Activated CD4-positive, alpha-beta T cell treated with anti-CD3 and anti-CD28 coated beads for 36 hours (primary cell): ENCODE measurements at places on chromosomes 5 and 9.
A peak's percentile ranks its signal among the peaks of the same experiment; 100 is the strongest.

DNA sequence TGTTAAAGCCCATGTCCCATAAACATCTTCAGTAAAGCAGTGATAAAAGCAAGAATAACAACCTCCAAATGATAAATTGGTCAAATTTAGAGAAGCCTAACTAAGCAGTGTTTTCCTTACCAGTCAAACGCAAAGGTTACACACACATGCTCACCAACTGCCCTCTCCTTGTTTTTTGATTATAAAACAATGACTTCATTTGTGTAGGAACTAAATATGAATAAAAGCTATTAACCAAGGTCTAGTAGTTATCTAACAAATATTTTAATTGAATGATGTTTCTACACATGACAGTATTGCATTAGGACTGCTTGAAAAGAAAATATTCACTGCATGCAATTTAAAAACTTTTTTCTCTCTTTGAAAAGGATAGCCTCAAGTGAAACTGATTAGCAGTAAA lies 36.7 kb downstream of the PCA3 start:
- no peak for DNase-seq

- no peak for DNase-seq
Measured at GRCh38 chr5:31377274-31377946, 154.5 kb downstream of the DROSHA start.

GRCh38 chr5:81533629-81534405 lies 139.9 kb upstream of the ACOT12 start:
- DNase-seq: no peak

DNA sequence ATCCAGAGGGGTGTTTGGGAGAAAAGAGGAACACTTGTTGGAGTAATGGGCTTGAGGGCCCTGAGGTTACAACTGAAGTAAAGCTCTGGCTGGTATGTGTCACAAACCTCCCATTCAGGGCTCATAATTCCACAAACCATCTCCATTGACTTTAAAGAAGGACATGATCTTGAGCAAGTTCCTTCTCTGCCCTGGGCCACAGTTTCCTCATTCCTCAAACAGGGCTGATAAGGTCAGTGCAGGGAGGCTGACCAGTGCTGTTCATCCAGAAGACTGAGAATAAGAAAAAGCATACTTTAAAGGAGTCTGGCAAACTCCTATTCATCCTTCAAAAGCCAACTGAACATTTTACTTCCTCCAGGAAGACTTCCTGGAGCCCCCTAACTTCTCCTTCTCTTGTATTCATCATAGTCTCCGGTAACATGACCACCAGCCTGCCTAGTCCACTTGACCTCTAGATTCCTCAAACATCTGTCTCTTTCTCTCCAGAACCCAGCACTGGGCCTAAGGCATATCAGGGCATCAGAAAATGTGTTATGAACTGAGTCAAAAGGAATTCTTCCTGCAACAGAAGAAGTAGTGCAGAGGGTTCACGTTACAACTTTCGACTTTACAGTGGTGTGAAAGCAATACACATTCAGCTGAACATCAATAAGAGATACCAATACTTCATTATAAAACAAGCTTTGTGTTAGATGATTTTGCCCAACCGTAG lies 20.7 kb upstream of the PTPN3 start:
- no peak for DNase-seq

DNA sequence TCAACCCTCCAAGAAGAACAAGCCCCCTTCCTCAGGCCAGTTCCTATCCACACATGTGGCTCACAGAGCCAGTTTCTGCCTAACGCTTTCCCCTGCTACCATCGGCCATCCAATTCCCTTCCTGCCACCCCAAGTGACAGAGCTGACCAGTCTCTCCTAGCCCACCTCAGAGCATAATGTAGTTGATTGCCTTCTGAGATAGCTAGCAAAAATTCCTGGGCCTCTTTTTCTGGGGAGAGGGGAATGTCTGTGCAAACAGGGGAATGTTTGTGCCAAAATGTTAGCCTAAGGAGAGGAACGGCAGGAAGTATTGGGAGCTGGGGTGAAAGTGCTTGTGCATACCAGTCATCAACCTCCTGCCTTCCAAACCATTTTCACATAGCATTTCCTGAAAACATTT lies 157.0 kb downstream of the PJA2 start:
- no peak for DNase-seq

DNA sequence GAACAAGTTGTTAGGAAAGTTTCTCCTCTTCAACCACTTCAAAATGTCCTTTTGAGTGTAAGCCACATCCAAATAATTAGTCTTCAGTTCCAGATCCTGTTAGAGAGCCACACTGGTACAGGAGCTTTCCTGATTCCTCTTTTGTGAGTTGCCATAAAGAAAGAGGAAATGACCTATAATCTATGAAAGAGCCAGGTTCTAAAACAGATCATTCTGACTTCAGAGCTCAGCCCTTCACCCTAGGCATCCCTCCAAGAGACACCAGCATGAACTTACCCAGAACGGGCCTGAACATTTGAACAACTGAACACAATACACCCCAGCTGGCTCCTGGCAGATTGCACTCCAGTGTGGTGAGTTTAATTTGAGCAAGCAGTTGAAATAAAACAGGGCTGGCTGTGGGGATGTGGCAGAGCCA lies 25.7 kb downstream of the SLC1A1 start:
- no peak for DNase-seq

GRCh38 chr5:94793816-94794198 lies 175.3 kb downstream of the SLF1 start:
- no peak for DNase-seq

- no peak for DNase-seq
Measured at GRCh38 chr9:80025796-80026520, 454.2 kb downstream of the TLE4 start.

- DNase-seq: no peak
Measured at GRCh38 chr5:14250748-14251701, 107.9 kb downstream of the TRIO start.

DNA sequence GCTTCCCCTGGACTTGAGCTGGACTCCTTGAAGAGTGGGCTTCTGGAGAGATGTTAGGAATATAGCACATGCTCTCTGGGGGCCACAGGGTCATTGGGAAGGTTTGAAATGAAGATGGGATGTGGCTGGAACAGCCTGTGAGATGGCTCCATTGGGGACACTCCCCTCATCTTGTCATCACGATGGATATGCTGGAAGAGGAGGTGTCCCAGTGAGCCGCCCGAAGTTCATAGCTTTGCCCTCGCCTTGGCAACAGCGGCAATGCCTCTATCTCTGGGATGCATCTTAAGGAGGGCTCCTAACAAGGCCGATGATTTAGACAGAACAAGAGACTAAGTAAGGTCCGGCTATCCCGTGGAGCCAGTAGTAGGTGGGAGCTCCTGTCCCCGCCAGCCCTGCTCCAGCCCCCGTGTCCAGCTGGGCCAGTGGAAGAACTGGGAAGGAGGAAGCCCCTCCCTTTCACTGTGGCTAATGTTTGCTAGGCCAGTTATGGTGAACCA lies 23.9 kb downstream of the AMBP start:
- no peak for DNase-seq

GRCh38 chr9:14296495-14297113 lies 17.3 kb downstream of the NFIB start:
- no peak for DNase-seq

- no peak for DNase-seq
Measured at GRCh38 chr9:130501639-130502038, 56.9 kb downstream of the ASS1 start.

DNA sequence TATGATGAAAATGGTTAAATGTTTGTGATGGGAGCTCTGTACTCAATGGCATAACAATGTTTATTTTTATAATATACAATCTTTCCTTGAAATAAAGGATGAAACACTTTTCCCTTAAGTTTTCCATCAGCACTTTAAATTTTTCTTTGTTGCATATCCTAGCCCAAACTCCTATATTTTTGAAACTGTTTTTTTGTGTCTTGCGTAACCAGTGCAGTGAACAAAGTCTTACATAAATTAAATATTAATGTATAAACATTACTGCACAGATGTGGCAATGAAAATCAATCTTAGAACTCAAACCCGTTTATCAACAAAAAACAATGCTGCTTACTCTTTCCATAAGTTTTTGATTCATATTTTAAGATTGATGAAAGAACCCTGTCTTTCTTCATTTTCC lies 34.1 kb upstream of the IL31RA start:
- no peak for DNase-seq

GRCh38 chr5:50733741-50734140 lies 67.3 kb downstream of the PARP8 start:
- no peak for DNase-seq

DNA sequence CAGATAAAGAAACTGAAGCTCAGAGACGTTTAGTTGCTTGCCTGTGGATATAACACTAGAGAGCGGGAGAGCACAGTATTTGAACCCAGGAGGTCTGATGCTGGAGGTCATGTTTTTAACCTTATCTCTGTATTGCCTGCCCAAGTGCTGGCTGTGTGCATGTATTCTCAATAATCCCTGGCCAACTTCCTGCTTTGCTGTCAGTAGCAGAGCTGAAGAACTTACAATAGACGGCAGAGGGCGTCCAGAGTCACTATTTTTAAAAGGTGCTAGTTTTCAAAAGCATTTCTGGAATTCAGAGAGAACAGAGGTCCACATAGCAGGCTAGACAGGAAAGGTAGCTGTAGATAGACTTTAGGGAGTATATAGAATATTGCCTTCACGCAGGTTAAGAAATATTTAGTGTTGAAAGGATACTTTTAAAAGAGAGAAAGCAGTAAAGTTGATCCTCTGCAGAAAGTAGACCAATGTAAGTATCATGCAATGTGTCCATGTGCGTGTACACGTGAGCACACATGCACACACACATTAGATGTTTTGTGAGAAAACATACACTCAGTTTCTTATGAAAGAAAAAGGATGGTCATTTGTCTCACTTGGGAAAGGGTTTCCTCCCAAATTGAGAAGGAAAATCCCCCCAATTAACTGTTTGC lies 46.3 kb downstream of the PTCD2 start:
- DNase-seq: peak; percentile 58

- no peak for DNase-seq
Measured at GRCh38 chr5:145510769-145511168, 324.4 kb downstream of the PRELID2 start.

GRCh38 chr5:121737120-121737519 lies 114.6 kb upstream of the FTMT start:
- DNase-seq: no peak

GRCh38 chr5:44774279-44774880 lies 34.4 kb upstream of the MRPS30 start:
- DNase-seq: no peak

DNA sequence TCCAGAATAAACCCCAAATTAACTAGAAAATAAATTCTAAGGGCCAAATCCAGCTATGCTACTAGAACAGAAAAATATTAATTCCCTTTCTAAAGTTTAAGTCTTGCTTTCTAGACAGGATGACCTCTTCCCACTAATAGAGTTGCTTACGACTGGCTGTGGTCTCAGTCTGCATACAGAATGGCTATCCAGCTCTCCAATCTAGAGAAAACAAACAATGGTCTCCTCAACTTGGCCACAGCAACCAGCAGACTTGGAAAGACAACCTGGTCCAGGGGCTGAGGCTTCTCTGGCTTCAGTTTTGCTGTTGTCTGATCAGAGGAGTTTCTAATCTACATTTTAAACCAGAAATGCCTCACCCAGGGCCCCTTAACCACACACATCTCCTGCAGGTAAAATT lies 28.9 kb downstream of the RASEF start:
- no peak for DNase-seq

- DNase-seq: no peak
Measured at GRCh38 chr5:32042551-32042961, 131.6 kb downstream of the GOLPH3 start.

DNA sequence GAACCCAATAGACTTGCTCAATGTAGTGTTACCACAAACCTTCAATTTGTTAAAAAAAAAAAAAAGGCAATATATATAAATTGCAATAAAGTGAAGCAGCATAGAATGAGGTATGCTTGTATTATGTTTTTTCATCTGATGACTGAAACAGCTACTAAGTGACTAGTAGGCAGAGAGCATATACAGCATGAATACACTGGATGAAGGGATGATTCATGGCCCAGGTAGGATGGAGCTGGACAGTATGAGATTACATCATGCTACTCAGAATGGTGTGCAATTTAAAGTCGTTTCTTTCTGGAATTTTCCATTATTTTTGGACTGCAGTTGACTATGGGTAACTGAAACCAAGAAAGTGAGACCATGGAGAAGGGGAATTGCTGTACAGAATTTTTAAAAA lies 161.2 kb downstream of the GNA14 start:
- no peak for DNase-seq

- DNase-seq: peak; percentile 53
Measured at GRCh38 chr9:101536938-101537337, 3.3 kb downstream of the RNF20 start.

- no peak for DNase-seq
Measured at GRCh38 chr5:120016717-120017382, 387.5 kb downstream of the FAM170A start.

- no peak for DNase-seq
Measured at GRCh38 chr5:35803191-35803651, 53.5 kb upstream of the IL7R start.

- no peak for DNase-seq
Measured at GRCh38 chr9:81632599-81632998, 56.7 kb downstream of the TLE1 start.

- DNase-seq: no peak
Measured at GRCh38 chr9:116724123-116724522, 37.0 kb downstream of the TRIM32 start.

GRCh38 chr9:103169798-103170197 lies 174.7 kb downstream of the CYLC2 start:
- no peak for DNase-seq

DNA sequence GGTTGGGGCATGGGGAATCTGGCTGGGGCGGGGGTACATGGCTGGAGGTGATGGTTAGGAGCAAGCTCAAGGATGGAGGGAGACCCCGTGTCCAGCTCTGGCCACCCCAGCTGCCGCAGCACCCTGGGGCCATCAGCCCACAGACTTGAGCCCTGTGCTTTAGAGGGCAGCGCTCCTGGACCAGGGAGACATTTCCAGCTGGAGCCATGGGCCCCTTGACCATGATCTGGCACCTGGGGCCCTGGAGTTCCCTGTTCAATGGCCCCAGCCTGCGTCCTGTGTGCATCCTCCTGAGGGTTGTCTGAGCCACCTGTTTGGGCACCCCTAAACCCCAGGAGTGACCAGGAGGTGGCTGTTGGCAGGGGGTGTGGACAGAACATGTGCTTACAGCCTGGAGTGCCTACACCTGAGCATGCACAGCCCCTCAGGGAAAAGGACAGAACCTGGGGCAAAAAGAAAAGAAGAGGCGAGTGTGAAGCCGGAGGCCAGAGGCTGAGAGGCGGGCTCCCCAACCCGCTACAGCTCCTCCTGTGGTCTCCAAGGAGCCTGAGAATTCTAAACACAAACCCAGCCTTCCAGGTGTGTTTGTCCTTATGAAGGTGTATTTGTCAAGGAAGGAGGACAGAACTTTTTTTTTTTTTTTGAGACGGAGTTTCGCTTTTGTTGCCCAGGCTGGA lies 126.7 kb downstream of the C9orf50 start:
- DNase-seq: no peak

- no peak for DNase-seq
Measured at GRCh38 chr5:17106521-17106920, 110.9 kb upstream of the BASP1 start.

DNA sequence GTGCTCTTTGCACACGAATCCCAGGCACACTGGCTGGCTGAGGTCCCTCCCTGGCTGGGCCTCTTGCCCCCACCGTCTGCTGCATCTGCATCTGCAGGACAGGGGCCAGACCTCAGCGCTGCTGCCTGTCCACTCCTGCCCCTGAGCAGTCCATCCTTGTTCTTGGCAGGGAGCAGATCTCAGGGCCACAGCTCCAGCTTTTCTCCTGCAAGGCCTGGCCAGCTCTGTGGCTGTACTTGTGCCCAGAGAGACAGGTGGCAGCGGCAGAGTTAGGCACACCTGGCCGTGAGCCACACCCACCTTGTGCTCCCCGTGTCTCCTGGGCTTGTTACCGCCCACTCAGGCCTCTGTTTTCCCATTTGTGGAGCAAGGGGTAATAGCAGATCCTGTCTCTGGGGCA lies 13.9 kb downstream of the NEK6 start:
- no peak for DNase-seq

GRCh38 chr5:136655468-136655867 lies 290.1 kb upstream of the TRPC7 start:
- no peak for DNase-seq
